Epithelial cell of umbilical artery (primary cell): ENCODE measurements at places on chromosomes 16 and 17. TPM values are rescaled to one million over a fixed set of nuclear protein-coding genes. Genes with fewer than 3 reads are reported as not detected.

Gene LITAF
- total RNA-seq = 1.4 and 5.5 TPM in 2 replicates

Gene SMIM36
- not detected in 2 replicates for total RNA-seq

Gene PLXDC1
- not detected in 2 replicates for total RNA-seq

Gene NUPR1
- under 0.01 and 1.1 TPM in 2 replicates for total RNA-seq

Gene MILR1
- 2.9 and 8.1 TPM in 2 replicates for total RNA-seq

Gene CCT6B
- total RNA-seq = 0.32 TPM in 1 of 2 replicates, not detected in the other

Gene IL17C
- total RNA-seq = not detected in 2 replicates

Gene MT1M
- total RNA-seq = not detected in 2 replicates

Gene MT1G
- not detected in 2 replicates for total RNA-seq

Gene CACNG5
- not detected in 2 replicates for total RNA-seq

Gene DNAAF1
- total RNA-seq = not detected in 2 replicates

Gene TAT
- not detected in 2 replicates for total RNA-seq

Gene GRB7
- not detected in 2 replicates for total RNA-seq

Gene KRTAP3-1
- total RNA-seq = not detected in 2 replicates

Gene CCL16
- 0.32 TPM in 1 of 2 replicates, not detected in the other for total RNA-seq

Gene KRT17
- 0.32 and 0.61 TPM in 2 replicates for total RNA-seq

Gene GEMIN4
- 16.6 and 20.5 TPM in 2 replicates for total RNA-seq

Gene MYO1D
- total RNA-seq = 17.9 and 62.0 TPM in 2 replicates

Gene ZMYND15
- not detected in 2 replicates for total RNA-seq

Gene SNX11
- total RNA-seq = 17.9 and 21.1 TPM in 2 replicates

Gene SPDYE4
- total RNA-seq = not detected in 2 replicates

Gene ASGR1
- total RNA-seq = 5.5 and 9.1 TPM in 2 replicates

Gene OTOP2
- total RNA-seq = not detected in 2 replicates

Gene PRAC2
- not detected in 2 replicates for total RNA-seq

Gene PYY
- not detected in 2 replicates for total RNA-seq

Gene PCYT2
- 45.5 and 59.4 TPM in 2 replicates for total RNA-seq

Gene C17orf67
- 0.76 and 1.3 TPM in 2 replicates for total RNA-seq

Gene ATP2C2
- not detected in 2 replicates for total RNA-seq

Gene MT1E
- total RNA-seq = 14.1 and 18.5 TPM in 2 replicates

Gene KCNJ12
- total RNA-seq = 0.61 and 0.65 TPM in 2 replicates

Gene KCTD11
- total RNA-seq = 1.9 and 2.9 TPM in 2 replicates

Gene AHSP
- total RNA-seq = not detected in 2 replicates

Gene BRICD5
- total RNA-seq = 3.3 and 8.1 TPM in 2 replicates

Gene KRT39
- total RNA-seq = not detected in 2 replicates

Gene ARL5C
- total RNA-seq = not detected in 2 replicates

Gene FUS
- total RNA-seq = 59.9 and 74.4 TPM in 2 replicates

Gene PHOSPHO1
- total RNA-seq = not detected in 2 replicates

Gene SETD1A
- total RNA-seq = 1.6 and 2.1 TPM in 2 replicates

Gene HASPIN
- total RNA-seq = 7.5 and 11.7 TPM in 2 replicates

Gene ACSM2A
- not detected in 2 replicates for total RNA-seq

Gene KRT28
- total RNA-seq = not detected in 2 replicates

Gene CCDC154
- under 0.01 and 0.15 TPM in 2 replicates for total RNA-seq

Gene PRR35
- under 0.01 TPM in 1 of 2 replicates, not detected in the other for total RNA-seq

Gene GAST
- total RNA-seq = not detected in 2 replicates

Gene FOXN1
- not detected in 2 replicates for total RNA-seq

Gene TAC4
- total RNA-seq = not detected in 2 replicates

Gene OR2C1
- total RNA-seq = 0.15 TPM in 1 of 2 replicates, not detected in the other

Gene KRTAP9-7
- not detected in 2 replicates for total RNA-seq

Gene RFFL
- total RNA-seq = 2.6 and 4.7 TPM in 2 replicates

Gene GPR179
- not detected in 2 replicates for total RNA-seq

Gene PYDC1
- total RNA-seq = not detected in 2 replicates
